ENCODE measurements at places on chromosomes 4 and X.

DNA sequence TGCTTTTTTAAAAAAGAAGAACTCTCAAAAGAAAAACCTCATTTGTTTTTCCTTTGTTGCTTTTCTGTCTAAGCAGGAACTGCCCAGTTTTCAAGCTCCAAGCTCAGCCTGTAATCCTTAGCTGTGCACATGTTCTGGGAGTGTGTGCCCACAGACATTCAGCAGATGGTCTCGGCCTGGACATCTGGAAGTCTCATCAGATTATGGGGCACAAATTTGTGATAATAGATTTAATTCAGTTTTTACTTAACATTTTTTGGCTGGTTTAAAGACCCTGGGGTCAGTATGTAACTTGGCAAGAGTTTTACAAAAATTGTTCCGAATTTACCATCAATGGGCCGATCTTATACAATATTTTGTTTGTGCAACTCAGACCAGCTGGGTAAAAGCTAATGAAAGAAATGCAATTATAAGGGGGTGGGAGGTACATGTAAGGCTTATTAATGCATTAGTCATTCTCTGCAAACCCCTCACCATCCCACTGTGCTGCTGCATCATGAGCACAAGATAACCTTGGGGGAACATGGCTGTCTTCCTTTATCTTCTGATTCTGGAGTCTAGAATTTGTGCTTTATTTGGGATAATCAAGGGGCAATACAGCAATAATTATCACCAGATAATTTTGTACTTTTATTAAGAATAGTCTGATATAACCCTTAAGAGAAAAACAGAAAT is 86.9 kb upstream of the PHOX2B start:
- no peak for DNase-seq

GRCh38 chr4:185520119-185520518 is 15.2 kb downstream of the PDLIM3 start:
- no peak for DNase-seq

DNA sequence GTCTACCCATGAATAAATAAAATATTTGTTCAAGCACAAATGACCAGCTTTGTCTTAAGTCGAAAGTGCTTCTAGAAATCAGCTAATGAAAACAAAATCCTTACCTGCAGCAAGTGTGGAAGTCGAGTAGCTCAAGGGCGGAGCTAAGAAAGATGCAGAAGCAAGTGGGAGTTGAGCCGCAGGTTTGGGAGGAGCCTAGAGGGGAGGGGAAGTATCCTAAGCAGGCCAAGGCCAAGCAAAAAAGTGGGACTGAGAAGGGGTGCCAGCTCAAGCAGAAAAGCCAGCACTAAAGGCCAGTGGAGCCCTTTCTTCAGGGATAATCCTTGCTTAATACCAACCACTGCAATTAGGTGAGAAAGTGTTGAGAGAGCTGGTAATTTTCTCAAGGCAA is 60.8 kb downstream of the DLG3 start:
- no peak for DNase-seq

DNA sequence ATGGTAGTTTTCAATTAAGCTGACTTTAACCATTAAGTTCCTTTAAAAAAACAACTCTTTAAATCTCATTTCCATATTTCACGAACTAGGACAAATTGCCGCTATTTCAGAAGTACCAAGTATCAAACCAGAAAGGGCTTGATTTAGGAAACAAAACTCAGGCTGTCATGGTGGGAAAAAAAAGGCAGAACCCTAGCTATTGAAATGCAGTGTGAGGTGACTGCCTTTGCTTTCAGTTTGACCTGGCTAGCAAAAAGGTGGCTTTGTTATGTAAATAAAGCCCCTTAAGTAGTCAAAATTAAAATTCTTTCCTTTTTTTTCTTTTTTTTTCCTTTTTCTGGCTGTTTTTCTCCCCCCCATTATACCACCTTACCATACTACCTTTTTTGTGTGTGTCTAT is 40.6 kb upstream of the CYP2U1 start:
- no peak for DNase-seq

- DNase-seq: no peak
These were observed 61.6 kb downstream of the GASK1B start for GRCh38 chr4:158111241-158111640.
